ENCODE measurements at places on chromosomes 16 and 17. TPM values are rescaled to one million over a fixed set of nuclear protein-coding genes. Genes with fewer than 3 reads are reported as not detected.

FAM20A gene
- 7.6 TPM for total RNA-seq

FSCN2 gene
- total RNA-seq, result 0.50 TPM

TP53TG3C gene
- 0.42 TPM for total RNA-seq

SP2 gene
- 14.1 TPM for total RNA-seq

CCDC200 gene
- not detected for total RNA-seq

C16orf96 gene
- total RNA-seq, result 0.07 TPM

EIF5A gene
- 311 TPM for total RNA-seq

MT1E gene
- 123 TPM for total RNA-seq

HYDIN gene
- 0.82 TPM for total RNA-seq

SLC13A2 gene
- total RNA-seq, result not detected

CCDC144A gene
- 1.9 TPM for total RNA-seq

TEX19 gene
- total RNA-seq, result not detected

DNAH2 gene
- total RNA-seq, result 0.05 TPM

CEMP1 gene
- total RNA-seq, result not detected

CCL4L2 gene
- total RNA-seq, result not detected

KRT12 gene
- not detected for total RNA-seq

PIK3R6 gene
- 1.4 TPM for total RNA-seq

KRT20 gene
- not detected for total RNA-seq

SENP3 gene
- total RNA-seq, result 32.8 TPM

KRT31 gene
- not detected for total RNA-seq
